Mucosa of descending colon (tissue), 3 donors: ENCODE measurements at places on chromosomes 11 and 22. TPM values are rescaled to one million over a fixed set of nuclear protein-coding genes. Genes with fewer than 3 reads are reported as not detected.

Gene OR8A1
- not detected for total RNA-seq

DNA sequence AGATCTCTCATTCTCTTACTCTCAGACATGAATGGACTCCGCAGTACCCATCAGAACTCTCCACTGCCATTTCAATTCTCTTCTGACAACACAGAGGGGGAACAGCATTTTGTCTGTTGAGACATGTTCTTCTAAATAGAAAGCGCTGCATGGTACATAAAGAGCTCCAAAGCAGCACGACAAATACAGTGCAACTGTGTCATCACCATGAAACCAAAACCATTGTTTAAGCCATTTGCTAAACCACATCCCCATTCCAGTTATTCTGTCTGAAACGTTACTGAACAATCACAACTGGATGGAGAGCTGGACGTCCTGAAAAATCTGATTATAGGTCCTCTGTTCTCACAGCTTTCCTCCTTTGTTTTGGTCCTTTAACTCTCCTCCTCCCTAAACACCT, 17.9 kb upstream of the TENM4 start:
- no peak for DNase-seq

Gene RAG1
- total RNA-seq: 1.5 TPM

DNA sequence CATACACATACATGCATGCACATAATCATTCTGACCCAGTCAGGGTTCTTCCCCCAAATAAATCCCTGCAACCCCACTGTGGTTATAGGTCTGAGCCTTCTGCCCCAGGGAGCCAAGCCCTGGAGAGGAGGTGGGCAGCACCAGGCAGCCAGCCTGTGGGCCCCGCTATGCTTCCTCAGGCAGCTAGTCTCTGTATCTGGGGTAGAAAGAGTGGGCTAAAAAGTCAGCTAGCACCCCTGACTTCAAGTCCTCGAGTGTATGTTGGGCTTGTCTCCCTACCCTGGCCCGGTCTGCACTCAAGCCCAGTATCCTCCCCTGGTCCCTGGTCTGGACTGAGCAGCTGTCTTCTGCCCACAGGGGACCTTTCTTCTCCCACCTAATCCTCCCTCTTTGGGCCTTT, 28.0 kb downstream of the KCNQ1OT1 start:
- no peak for DNase-seq

DNA sequence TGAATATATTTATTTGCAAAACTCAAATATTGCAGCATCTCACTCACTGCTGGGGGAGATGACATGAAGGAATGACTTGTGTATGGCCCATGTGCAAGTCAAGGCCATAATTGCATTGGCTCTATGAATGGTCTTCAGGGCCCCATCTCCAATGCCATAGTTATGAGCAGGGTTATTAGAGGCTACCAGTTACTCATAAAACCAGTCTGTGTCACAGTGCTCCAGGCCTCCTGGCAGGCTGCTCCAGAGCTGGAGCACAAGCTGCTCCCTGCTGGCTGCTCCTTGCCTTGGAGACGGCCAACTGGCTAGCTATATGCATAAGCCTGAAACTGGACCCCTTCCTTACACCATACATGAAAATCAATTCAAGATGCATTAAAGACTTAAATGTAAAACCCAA, 145.7 kb downstream of the TRPC6 start:
- DNase-seq: no peak

- DNase-seq: no peak
Observed at GRCh38 chr11:3942956-3943497, 87.6 kb downstream of the STIM1 start.

Gene AASDHPPT
- 20.5 TPM for total RNA-seq

Gene JAML
- total RNA-seq: 7.5 TPM
